ENCODE measurements at places on chromosomes 3 and 15.

DNA sequence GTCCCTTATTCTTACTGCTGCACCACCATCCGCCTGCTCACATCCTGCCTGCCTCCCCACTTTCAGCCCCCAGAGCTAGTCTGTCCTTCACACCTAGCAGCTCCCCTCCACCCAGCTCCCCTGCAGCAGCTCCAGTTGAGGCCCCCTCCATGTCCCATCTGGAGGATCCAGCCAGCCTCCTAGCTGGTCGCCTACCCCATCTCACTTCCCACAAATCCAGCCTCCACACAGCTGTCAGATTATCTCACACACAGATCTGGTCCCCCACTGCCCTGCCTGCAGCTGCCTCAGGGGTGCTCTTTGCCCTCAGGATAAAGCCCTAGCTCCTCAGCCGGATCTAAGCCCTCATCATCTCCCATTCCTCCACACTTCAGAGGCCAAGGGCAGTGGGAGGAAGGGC is 8.8 kb upstream of the SEMA7A start:
- no peak for DNase-seq

DNA sequence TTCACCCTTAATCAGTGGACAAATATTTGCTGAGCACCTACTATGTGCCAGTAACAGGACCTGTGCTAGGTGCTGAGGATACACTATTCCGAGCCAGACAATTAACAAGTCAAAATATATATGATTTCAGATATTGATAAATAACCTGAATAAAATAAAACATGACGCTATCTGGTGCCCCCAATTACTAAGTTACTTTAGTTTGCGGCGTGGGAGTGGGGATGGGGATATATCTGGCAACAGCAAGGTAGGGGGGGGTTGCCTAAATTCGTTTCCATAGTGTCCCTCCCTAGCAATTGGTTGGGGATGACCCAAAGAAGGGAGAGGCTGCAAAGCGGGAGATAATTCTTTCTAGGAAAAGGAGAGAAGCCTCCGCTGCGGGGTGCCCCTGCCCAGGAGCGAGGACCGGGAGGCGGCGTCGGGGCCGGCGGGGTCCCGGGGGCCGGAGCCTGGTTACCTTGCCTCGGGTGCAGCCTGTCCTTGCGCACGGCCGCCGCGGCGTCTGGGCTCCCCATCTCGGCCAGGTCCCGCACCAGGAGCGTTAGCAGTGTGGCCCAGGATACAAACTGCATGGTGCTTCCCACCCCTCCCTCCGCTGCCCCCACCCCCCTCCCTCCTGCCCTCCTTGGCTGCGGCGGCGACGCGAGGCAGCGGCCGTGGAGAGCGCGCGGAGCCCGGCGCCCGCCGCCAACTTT is 567 bp downstream of the ADAMTS9 start:
- no peak for DNase-seq

DNA sequence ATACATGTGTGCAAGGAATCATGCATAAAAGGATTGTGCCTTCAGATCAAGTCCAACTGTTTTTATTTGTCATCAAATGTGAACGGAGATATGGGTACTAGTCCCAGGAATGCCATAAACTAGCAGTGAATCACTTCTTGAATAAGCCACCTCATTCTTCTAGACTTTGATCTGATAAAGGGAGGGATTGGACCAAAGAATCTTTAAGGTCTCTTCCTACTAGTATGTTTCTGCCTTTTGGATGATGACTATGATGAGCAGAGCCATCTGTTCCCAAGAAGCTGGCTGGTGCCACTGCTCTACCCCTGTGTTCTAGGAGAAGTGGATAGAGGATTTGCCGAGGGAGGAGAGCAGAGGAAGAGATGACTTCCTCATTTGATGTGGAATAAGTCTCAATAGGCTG is 28.8 kb upstream of the UACA start:
- no peak for DNase-seq

GRCh38 chr3:71061581-71061980 is 521.9 kb downstream of the FOXP1 start:
- DNase-seq: no peak

GRCh38 chr3:79247725-79248043 is 520.1 kb downstream of the ROBO1 start:
- DNase-seq: no peak

- no peak for DNase-seq
Measured at GRCh38 chr3:119639494-119640350, 20.7 kb downstream of the POPDC2 start.

DNA sequence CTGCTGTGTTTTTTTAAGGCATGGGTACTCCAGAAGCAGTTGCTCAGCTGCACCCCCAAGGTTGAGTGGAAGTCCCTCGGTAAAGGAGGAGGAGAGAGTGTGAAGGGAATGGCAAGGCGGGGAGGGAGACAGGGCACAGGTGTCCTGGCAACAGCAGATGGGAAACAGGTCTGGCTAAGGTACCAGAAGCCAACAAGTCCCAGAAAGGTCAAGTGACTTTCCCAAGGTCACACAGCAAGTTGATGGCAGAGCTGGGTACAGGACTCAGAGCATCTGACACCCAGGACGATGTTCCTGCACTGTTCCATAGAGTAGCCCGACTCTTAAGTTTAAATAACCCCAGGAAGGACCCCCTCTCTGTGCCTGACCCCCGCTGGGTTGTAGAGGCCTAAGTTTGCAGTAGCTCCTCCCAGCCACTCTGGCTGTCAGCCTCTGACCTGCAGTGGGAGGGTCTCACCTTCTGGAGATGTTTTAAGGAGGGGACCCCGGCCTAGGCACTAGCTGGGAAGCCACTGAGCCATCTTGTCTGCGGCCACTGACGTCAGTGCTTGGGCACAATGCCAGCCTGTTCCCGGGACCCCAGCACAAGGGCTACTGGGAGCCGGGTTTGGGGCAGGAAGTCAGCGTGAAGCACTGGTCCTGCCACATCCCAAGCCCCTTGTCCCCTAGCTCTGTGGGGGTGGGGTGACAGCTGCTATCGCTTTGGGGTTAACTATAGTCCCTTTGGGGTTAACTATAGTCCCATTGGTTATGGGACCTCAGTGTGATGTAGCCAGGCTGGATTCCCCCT is 10.5 kb downstream of the CSK start:
- DNase-seq: no peak

DNA sequence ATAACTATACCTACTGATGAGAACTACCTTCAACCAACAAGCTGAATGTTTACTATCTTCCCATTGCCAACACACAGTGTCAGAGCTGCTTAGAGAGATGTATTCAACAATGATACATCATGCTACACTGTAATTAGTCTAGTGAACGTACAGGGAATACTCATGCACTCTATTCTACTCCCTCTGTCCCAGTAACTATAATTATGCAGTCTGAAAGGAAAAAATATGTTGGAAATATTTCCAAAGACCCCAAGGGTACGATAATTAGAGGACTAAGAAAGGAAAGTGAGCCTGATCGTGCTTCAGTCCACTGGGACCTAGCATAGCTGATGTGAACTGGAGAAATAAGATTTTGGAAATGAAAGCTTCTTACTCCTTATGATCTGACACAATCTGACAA is 36.9 kb upstream of the FSIP1 start:
- no peak for DNase-seq

- DNase-seq: no peak
Measured at GRCh38 chr3:28039829-28040228, 201.6 kb upstream of the CMC1 start.

DNA sequence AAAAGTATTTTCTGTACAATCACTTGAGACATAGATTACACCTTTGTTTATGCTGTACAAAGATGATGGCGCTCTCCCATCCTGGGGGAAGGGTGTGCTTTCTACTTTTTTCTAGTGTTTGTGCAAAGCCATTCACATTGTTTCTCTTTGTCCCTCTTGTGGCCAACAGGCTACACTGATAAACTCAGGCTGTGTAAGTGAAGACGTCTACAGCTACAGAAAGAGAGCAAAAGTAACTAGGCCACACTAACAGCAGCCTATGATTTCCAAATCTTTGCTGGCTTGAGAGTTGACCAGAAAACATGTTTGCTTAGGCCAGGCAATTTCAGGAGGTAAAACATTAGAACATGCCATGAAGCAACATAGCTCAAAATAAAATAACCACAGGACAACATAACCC is 75.1 kb downstream of the FOXB1 start:
- DNase-seq: no peak

DNA sequence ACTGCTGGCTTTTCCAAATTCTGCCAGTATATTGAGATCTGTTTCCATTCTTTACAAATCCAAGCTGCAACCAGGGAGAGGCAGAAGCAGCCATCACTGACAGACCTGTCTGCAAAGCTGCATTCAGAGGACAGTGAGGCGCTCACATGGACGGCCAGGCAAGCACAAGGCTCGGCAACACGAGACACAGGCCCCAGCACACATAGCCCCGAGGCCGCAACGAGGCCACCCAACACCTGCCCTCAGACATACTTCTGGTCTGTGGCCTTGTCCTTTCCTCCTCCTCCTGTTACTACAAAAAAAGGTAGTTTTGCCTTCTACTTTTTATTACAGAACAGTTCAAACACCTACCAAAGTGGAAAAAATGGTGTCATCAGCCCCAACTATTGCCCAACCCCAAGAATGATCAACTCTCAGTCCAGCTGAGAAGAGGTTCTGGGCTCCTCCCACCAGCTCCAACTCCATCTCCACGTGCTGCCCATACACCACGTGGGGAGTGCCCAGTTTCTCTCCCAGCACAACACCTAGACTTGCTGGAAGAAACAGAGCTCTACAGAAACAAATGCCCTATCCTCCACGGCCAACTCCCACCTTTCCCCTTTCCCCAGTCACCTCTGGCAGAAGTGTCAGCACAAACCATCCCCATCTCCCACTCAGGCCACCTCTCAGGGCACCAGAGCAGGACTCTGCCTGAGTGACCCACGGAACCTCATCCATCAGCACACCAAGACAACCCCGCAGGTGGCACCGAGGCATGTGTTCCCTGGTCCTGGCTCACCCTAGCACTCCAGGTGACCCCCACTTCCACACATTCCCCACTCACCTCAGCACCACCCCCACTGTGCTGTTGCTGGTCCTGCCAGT is 7.4 kb downstream of the ZXDC start:
- DNase-seq: no peak

DNA sequence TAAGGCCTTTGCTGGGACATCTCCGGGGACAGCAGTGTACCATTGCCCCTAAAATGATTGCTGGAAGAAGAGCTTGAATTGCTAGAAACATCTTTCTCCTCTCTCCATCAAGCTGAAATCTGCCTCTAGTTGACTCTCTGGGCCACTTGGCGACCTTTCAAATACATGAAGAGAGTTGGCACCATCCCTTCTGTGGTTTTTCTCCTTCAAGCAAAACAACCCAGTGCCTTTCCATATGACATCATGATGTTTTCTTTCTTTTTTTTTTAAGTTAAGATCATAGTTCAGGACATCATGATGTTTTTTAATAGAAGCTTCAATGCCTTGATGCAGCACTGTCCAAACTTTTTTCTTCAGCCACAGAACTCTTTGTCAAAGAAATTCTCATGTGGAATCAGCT is 144.0 kb upstream of the PTPRG start:
- DNase-seq: no peak

DNA sequence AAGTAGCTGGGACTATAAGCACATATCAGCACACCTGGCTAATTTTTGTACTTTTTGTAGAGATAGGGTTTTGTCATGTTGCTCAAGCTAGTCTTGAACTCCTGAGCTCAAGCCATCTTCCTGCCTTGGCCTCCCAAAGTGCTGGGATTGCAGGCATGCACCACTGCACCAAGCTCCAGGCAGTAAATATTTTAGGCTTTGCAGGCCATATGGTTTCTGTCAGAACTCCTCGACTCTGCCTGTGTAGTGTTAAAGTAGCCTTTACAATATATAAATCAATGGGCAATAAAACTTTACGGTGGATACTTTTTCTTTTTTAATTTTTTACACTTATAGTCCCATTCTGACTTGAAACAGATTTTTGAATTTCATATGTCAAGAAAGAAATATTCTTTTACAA is 41.6 kb downstream of the DAG1 start:
- no peak for DNase-seq

GRCh38 chr3:16913264-16913580 is 28.5 kb downstream of the PLCL2 start:
- no peak for DNase-seq

DNA sequence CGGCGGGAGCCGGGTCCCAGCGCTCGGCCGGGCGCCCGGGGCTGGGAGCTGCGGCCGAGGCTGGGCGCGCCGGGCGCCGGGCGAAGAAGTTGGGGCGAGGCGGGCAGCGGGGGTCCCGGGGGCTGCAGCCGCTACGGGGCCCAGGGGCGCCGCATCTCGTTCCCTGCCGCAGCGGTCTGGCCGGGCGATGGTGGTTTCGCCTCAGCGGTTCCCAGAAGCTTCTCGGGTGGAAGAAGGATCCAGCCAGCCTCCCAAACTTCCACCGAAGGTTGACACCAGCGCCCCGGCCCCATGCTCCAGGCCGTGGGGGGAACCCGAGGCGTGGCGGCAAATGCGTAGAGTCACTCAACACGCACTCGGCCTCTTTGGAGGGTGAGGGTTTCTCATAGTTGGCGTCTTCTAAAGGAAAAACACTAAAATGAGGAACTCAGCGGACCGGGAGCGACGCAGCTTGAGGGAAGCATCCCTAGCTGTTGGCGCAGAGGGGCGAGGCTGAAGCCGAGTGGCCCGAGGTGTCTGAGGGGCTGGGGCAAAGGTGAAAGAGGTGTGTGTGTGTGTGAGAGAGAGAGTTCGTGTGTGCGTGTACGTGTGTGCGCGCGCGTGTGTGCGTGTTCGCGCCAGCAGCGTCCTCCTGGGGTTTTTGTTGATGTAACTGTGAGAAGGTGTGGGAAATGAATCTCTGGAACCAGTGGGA is 940 bp downstream of the BOC start:
- no peak for DNase-seq

- no peak for DNase-seq
Measured at GRCh38 chr3:45280232-45280631, 54.1 kb upstream of the TMEM158 start.

DNA sequence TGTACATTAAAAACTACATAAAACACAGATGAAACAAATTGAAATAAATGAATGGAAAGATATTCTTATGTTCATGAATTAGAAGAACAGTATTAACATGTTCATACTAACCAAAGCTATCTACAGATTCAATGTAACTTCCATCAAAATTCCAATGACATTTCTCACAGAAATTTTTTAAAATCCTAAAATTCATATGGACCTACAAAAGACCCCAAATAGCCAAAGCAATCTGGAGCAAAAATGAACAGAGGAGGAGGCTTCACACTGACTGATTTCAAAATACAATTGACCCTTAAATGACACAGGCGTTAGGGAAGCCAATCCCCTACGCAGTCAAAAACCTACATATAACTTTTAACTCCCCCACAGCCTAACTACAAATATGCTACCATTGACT is 39.4 kb downstream of the KPNA1 start:
- no peak for DNase-seq
